GM12878 (cell line): ENCODE measurements at places on chromosomes 6 and 20. TPM values are rescaled to one million over a fixed set of nuclear protein-coding genes. Genes with fewer than 3 reads are reported as not detected.

The LTB gene
- polyA plus RNA-seq = 12.5 and 16.6 TPM in 2 replicates

The ACTL10 gene
- 4.7 and 5.2 TPM in 2 replicates for polyA plus RNA-seq

The CCN6 gene
- 0.08 and 0.24 TPM in 2 replicates for polyA plus RNA-seq

The GRM4 gene
- 0.04 TPM in 1 of 2 replicates, not detected in the other for polyA plus RNA-seq

The RAB44 gene
- polyA plus RNA-seq = 0.05 TPM in 2 replicates

The MYH7B gene
- polyA plus RNA-seq = 0.40 TPM in 1 of 2 replicates, not detected in the other

The TNXB gene
- polyA plus RNA-seq = 0.01 and 0.03 TPM in 2 replicates

The CD93 gene
- polyA plus RNA-seq = 0.06 and 0.30 TPM in 2 replicates

The TNF gene
- 47.6 and 49.4 TPM in 2 replicates for polyA plus RNA-seq

The HLA-DPA1 gene
- polyA plus RNA-seq = 684 and 690 TPM in 2 replicates

GRCh38 chr6:91276315-91276714, 689.4 kb upstream of the MAP3K7 start:
- H3K4me3 ChIP-seq = no peak overlapping the region
- no peaks in the 10 kb centered on the region for H3K27me3 ChIP-seq
- no peak for DNase-seq

GRCh38 chr20:51551186-51551585, 8.7 kb upstream of the NFATC2 start:
- H3K4me3 ChIP-seq = no peak overlapping the region
- H3K36me3 ChIP-seq = no peaks in the 10 kb centered on the region
- DNase-seq = no peak
- H3K4me1 ChIP-seq = peaks cover 6% of the 10 kb centered on the region; the same call in 1 of the 2 replicates
- no peak overlapping the region for H3K27ac ChIP-seq

GRCh38 chr20:6940876-6941275, 173.4 kb downstream of the BMP2 start:
- H3K4me3 ChIP-seq = no peak overlapping the region
- no peaks in the 10 kb centered on the region for H3K36me3 ChIP-seq
- DNase-seq = no peak

GRCh38 chr20:9348316-9348715, 166.1 kb upstream of the LAMP5 start:
- no peak overlapping the region for H3K27ac ChIP-seq
- H3K36me3 ChIP-seq = no peaks in the 10 kb centered on the region
- H3K4me3 ChIP-seq = no peak overlapping the region

GRCh38 chr20:58978351-58979190, 2.5 kb upstream of the NELFCD start:
- no peaks in the 10 kb centered on the region for H3K27me3 ChIP-seq
- DNase-seq = no peak
- H3K27ac ChIP-seq = peak overlapping the region; percentile 10
- H3K4me1 ChIP-seq = peaks cover 36% of the 10 kb centered on the region
- H3K4me3 ChIP-seq = no peak overlapping the region

DNA sequence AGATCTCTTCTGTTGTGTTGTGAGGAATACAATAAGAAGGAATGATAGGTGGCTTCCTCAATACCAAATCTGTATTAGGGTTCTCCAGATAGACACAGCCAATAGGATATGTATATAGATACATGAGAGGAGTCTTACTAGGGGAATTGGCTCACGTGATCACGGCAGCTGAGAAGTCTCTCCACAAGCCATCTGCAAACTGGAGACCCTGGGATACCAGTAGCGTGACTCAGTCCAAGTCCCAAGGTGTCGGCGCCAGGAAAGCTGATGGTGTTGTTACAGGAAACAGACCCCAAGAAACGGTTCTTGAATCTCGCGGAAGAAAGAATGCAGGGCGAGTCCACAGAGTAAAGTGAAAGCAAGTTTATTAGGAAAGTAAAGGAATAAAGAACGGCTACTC, 61.4 kb downstream of the SYTL3 start:
- H3K4me1 ChIP-seq = peaks cover 22% of the 10 kb centered on the region
- no peak for DNase-seq
- H3K27ac ChIP-seq = no peak overlapping the region
- no peak overlapping the region for H3K4me3 ChIP-seq
- H3K36me3 ChIP-seq = no peaks in the 10 kb centered on the region
- H3K27me3 ChIP-seq = no peaks in the 10 kb centered on the region

DNA sequence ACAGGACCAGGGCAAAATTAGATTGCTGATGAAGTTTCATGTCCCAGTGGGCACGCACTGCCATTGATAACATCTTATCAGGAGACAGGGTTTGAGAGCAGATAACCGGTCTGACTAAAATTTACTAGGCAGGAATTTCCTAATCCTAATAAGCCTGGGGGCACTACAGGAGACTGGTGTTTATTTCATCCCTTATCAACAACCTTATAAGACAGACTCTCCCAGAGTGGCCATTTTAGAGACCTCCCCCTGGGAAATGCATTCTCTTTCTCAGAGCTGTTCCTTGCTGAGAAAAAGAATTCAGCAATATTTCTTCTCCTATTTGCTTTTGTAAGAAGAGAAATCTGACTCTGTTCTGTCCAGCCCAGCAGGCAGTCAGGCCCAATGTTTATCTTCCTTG, 423.4 kb upstream of the IMPG1 start:
- no peak for DNase-seq
- H3K27me3 ChIP-seq = no peaks in the 10 kb centered on the region
- no peak overlapping the region for H3K4me3 ChIP-seq
- H3K27ac ChIP-seq = no peak overlapping the region
- no peaks in the 10 kb centered on the region for H3K4me1 ChIP-seq

GRCh38 chr6:38131527-38131965, 312.0 kb downstream of the ZFAND3 start:
- no peak overlapping the region for H3K4me3 ChIP-seq
- H3K36me3 ChIP-seq = no peaks in the 10 kb centered on the region; the same call in none of the 2 replicates
- H3K27ac ChIP-seq = no peak overlapping the region
- H3K4me1 ChIP-seq = no peaks in the 10 kb centered on the region
- no peak for DNase-seq

DNA sequence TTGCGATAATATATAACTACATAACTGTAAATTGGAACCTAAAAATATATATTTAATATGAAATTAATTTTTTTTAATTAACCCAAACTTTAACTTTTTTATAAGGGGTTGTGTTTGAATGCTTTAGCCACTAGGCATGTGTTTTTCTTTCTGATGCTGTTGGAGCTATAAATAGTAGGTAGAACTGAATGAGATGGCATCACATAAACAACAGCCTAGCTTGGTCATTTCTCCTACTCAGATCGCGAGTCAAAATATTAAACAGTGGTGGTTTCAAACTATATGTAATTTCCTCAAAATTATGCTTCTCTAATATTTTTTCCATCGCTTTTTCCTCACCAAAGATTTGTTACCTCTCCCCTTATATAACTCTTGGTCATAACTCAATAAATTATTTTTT, 243.2 kb downstream of the ARID1B start:
- 0 out of 2 replicates have a peak, but pooled peaks cover 1% of the 10 kb centered on the region for H3K36me3 ChIP-seq
- H3K27ac ChIP-seq = peak overlapping the region; percentile 95
- H3K4me1 ChIP-seq = peaks cover 37% of the 10 kb centered on the region
- no peak for DNase-seq
- H3K4me3 ChIP-seq = peak overlapping the region; percentile 86

- no peak for DNase-seq
- H3K27me3 ChIP-seq = no peaks in the 10 kb centered on the region
- H3K4me3 ChIP-seq = peak overlapping the region; percentile 94; the same call in 1 of the 2 replicates
- H3K36me3 ChIP-seq = peaks cover 10% of the 10 kb centered on the region
- 0 out of 2 replicates have a peak, but pooled peaks cover 2% of the 10 kb centered on the region for H3K4me1 ChIP-seq
Observed at GRCh38 chr6:12014027-12014872, 2.1 kb downstream of the HIVEP1 start.

- H3K4me1 ChIP-seq = no peaks in the 10 kb centered on the region
- no peak overlapping the region for H3K4me3 ChIP-seq
- no peak overlapping the region for H3K27ac ChIP-seq
Observed at GRCh38 chr6:79634491-79635231, 3.5 kb downstream of the SH3BGRL2 start.

- H3K27ac ChIP-seq = peak overlapping the region; percentile 94
- peak overlapping the region; percentile 57 for H3K4me3 ChIP-seq
- no peaks in the 10 kb centered on the region for H3K27me3 ChIP-seq
- peaks cover 5% of the 10 kb centered on the region for H3K4me1 ChIP-seq
Observed at GRCh38 chr6:26155061-26155930, 68.1 kb downstream of the HFE start.

DNA sequence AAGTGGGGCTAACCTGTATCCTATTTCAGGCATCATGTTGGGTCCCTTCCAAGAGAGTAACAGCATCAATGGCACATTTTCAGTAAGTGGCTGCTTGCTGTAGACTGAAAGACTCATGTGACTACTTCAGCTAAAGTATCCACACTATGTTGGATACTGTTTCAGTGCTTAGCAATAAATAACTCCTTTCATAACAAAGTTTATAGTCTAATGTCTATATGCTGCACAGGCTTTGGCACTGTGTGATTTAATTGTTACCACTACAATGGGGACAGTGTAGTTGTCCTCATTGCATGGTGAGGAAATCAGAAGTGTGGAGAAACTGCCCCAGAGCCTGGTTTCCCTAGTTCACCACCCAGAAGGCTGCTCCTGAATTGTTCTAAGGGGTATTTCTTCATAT, 318.0 kb upstream of the PTCHD4 start:
- H3K27ac ChIP-seq = no peak overlapping the region
- no peak for DNase-seq
- H3K36me3 ChIP-seq = no peaks in the 10 kb centered on the region
- H3K4me1 ChIP-seq = no peaks in the 10 kb centered on the region

- no peaks in the 10 kb centered on the region for H3K27me3 ChIP-seq
- H3K27ac ChIP-seq = no peak overlapping the region
- no peaks in the 10 kb centered on the region for H3K4me1 ChIP-seq
- no peak for DNase-seq
- H3K36me3 ChIP-seq = no peaks in the 10 kb centered on the region
Observed at GRCh38 chr6:99254616-99255550, 94.6 kb downstream of the FAXC start.

DNA sequence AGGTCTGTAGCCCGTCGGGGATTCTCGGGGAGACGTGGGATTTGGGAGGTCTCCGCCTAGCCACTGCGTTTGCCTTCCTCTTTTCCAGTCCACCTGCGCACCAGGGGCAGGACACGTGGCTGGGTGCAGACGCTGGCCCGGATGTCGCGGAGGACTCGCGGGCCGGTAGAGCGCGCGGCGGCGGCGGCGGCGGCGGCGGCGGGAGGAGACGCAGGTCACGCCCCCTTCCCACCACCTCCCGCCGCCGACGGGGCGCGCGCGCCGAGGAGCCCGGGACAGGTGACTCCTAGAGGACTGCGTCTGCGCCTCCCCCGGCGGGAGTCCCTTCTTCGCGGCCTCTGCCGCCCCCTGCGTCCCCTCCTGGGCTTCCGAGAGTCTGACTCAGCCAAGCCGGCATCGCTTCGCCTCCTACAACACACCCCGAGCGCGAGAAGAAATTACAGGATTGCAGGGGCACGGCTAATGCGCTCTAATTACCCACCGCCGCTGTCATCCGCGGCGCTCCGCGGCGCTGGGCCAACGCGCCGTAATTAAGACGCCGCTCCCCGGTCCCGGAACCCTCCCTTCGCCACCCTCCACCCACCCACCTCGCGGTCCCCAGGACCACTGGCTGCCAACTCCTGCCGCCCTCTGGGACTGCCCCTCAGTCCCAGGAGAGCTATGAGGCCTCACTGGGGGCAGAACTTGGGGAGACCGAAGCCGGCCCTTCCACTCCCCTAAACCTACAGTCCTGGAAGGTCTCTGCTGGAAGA, 124.5 kb downstream of the MRPL14 start:
- H3K27me3 ChIP-seq = peaks cover 4% of the 10 kb centered on the region
- DNase-seq = no peak
- peaks cover 20% of the 10 kb centered on the region for H3K4me1 ChIP-seq
- peak overlapping the region; percentile 49 for H3K4me3 ChIP-seq
- H3K27ac ChIP-seq = no peak overlapping the region; the same call in 1 of the 2 replicates

DNA sequence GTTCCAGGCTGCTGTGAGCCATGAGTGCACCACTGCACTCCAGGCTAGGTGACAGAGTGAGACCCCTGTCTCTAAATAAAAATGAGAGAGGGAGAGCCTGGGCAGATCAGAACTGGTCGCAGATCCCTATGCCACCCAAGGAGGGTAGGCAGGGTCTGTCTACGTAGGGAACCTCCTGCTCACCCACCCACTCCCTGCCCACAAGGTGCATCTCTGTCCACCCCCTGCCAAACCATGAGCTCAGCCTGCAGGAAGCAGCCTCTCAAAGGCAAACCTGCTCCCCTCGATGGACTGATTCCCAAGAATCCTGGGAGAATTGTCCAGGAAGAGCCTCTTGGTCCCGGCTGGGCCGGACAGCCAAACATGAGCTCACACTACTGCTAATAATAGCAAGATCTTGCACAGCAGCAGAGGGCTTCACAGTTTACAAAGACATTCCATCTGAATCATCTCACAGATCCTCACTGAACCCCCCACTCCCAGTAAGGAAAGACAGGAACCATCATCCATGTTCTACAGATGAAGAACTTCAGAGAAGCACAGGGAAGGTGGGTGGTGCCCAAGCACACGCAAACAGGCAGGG, 27.8 kb upstream of the TLDC2 start:
- no peaks in the 10 kb centered on the region for H3K27me3 ChIP-seq
- H3K27ac ChIP-seq = peak overlapping the region; percentile 72
- H3K4me1 ChIP-seq = peaks cover 75% of the 10 kb centered on the region
- DNase-seq = no peak
- no peaks in the 10 kb centered on the region for H3K36me3 ChIP-seq

- no peak overlapping the region for H3K27ac ChIP-seq
- no peak overlapping the region for H3K4me3 ChIP-seq
- no peak for DNase-seq
Observed at GRCh38 chr6:148441454-148441911, 98.8 kb downstream of the SASH1 start.

- H3K36me3 ChIP-seq = peaks cover under 1% of the 10 kb centered on the region; the same call in 1 of the 2 replicates
- DNase-seq = no peak
- no peak overlapping the region for H3K27ac ChIP-seq
Observed at GRCh38 chr20:32707691-32708581, 34.2 kb upstream of the C20orf203 start.

GRCh38 chr6:26092443-26092842, 5.2 kb downstream of the HFE start:
- no peak overlapping the region for H3K27ac ChIP-seq
- no peak for DNase-seq
- no peaks in the 10 kb centered on the region for H3K27me3 ChIP-seq
- H3K36me3 ChIP-seq = no peaks in the 10 kb centered on the region
- peaks cover 18% of the 10 kb centered on the region for H3K4me1 ChIP-seq
- no peak overlapping the region for H3K4me3 ChIP-seq

DNA sequence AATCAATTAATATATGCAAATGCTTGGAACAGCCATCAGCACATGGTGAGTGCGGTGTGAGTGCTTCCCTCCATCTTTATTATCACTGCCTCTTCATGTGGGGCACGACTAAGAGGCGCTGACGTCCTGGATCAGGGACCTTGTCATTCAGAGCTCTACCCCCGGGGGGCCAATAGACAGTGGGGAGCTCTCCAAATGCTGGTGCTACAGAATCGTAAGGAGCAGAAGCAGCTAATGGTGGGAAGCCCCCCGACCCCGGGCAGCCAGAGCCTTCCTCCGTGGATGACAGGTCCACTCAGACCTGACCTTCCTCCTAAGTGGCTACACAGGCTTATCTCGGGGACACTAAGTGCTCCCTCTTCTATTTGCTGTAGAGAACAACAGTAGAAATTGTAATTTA, 257.5 kb upstream of the PMEPA1 start:
- H3K4me1 ChIP-seq = no peaks in the 10 kb centered on the region
- H3K27me3 ChIP-seq = peaks cover 2% of the 10 kb centered on the region
- H3K27ac ChIP-seq = no peak overlapping the region
- H3K4me3 ChIP-seq = no peak overlapping the region
- no peak for DNase-seq

- H3K4me1 ChIP-seq = no peaks in the 10 kb centered on the region
- no peaks in the 10 kb centered on the region for H3K27me3 ChIP-seq
- no peak overlapping the region for H3K27ac ChIP-seq
- H3K4me3 ChIP-seq = no peak overlapping the region
Observed at GRCh38 chr20:39259010-39259803, 297.1 kb downstream of the DHX35 start.

- H3K4me1 ChIP-seq = no peaks in the 10 kb centered on the region
- no peak overlapping the region for H3K27ac ChIP-seq
- H3K36me3 ChIP-seq = no peaks in the 10 kb centered on the region
- no peak for DNase-seq
- no peak overlapping the region for H3K4me3 ChIP-seq
- H3K27me3 ChIP-seq = peaks cover 3% of the 10 kb centered on the region; the same call in 1 of the 2 replicates
Observed at GRCh38 chr6:46949632-46950280, 28.0 kb upstream of the ADGRF5 start.
